ENCODE measurements at places on chromosomes 11 and 22.

DNA sequence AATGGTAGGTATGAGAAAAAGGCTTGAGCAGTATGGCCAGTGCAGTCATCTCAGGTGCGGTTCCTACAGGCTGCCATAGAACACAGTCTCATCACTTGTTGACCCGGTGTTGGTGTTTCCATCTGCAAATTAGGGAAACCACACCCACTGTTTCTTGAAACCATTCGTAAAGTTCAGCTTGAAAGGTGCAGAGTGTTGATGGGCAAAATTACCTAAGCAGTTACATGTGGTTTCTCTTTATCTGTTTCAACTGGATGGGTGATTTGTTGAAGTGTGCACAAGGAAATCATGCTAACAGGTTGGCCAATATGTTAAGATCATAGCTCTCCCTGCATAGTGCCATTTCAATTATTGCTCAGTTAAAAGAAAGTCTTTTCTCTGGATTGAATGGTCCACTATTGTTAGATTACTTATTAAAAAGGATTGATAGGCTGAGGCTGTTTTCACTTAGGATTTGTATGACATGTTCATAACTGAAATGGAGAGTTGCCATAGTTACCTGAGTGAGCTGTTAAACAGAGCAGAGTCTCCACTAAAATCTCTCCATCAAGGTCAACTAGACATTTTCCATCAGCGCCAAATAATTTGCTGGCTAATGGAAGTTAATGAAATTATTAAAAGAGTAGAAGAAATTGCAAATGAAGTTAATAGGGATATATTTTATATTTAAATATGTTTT, 203.1 kb upstream of the MTMR2 start:
- DNase-seq: no peak

- no peak for DNase-seq
Observed at GRCh38 chr22:36839356-36840073, 21.3 kb upstream of the NCF4 start.

- DNase-seq: no peak
Observed at GRCh38 chr22:24444729-24445466, 17.5 kb downstream of the ADORA2A start.

DNA sequence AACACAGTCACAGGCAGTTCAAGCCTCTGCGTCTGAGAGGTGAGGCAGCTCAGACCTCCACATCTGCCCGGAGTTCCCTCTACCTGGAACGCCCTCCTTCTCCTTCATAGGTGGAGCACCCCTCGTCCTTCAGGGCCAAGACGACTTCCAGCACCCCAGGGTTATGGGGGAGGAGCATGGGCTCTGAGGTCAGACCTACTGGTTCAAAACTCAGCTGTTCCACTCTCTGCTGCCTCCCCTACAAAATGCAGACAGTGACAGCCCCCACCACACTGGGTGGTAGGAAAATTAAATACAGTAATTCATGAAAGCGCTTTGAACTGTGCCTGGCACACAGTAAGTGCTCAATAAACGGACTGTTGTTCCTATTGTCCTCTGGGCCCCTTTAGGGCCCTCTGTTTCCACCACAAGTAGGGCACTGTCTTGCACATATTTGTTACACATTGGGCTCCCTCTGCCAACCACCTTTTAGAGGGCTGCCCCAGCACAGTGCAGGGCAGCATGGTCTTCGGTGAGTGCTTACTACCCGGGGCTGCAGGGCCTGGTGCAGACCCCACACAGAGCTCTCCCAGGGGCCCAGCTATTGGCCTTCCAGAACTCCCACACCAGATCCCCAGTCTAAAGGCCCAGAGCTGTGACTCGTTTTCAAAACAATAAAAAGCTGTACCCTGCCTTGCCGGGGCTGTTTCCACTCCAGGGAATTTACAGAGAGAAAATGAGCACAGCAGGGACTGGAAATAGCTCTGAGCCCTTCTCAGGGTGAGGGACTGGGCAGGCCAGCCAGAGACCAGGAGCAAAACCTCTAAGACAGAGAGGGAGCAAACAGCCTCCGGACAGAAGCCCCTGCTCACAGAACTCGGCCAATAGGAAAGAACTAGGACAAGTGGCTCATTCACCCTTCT, 2.5 kb downstream of the TMEM184B start:
- no peak for DNase-seq

- no peak for DNase-seq
Observed at GRCh38 chr11:68692115-68692514, 7.8 kb downstream of the GAL start.

DNA sequence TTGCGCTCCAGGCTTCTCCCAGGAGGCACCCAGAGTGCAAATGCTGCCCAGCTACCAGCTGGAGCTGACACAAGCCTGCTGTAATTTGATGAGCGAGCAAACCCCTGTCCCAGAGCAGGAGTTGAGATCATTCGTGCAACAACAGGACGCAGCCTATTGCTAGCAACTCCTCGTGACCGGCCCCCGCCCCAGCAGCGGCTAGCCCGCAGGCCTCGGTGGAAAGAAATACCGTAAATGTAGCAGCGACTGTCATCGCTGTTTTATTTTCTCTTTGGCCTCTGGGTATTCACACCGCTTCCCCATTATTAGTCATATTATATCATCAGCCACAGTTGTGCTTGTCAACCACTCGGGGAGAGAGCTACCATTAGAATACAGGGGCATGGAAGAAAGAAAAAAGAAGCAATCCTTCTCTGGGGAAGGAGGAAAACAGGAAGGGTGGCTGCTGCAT, 59.2 kb upstream of the ATXN10 start:
- no peak for DNase-seq

DNA sequence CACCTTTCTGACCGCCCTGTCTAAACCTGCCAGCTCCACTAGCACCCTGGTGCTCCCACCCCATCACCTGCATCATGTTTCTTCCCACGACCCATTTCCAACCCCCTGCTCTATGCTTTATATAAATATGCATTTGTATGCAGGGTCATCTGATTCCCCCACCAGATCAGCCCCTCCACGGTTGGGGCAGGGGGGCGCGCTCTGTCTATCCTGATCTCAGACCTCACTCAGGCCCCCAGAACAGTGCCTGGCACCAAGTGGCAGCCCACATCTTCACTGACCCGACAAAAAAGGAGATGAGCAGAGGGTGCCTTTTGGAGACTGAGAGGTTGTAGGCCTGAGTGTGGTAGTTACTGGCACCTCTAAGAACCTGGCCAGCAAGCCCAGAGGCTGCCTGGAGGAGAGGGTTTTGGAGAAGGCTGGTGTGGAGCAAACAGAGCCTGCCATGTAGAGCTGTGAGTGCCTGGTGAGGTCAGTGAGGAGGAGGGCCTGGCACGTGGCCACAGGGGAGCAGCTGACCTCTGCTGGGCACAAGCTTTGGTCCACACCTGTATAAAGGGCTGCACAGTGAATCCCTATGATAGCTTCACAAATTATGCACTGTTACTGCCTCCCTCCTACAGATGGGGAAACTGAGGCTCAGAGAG, 86.3 kb upstream of the RTL6 start:
- no peak for DNase-seq

Measured in stimulated activated CD8-positive, alpha-beta memory T cell treated with anti-CD3 and anti-CD28 coated beads, Interleukin-2, amount 100 ng/mL, for 1 hour (primary cell).